ENCODE measurements at places on chromosomes 16 and 17.
A peak's percentile ranks its signal among the peaks of the same experiment; 100 is the strongest.

DNA sequence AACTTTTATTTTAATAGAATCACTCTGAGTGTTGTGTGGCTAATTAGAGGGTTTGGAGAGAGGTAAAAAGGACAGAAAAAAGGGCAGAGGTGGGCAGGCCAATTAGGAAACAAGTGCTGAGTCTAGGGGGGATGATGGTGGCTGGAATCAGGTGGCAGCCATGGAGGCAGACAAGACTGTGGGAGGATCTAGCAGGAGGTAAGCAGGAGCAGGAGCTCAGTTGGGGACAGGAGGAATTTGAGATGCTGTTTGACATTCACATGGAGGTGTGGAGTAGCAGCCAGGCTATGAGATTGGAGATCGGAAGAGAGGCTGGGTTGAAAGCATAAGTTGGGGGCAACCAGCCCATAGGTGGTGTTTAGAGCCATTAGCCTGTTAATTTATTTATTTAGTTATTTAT lies 3.7 kb upstream of the MT4 start:
- no peak for DNase-seq

DNA sequence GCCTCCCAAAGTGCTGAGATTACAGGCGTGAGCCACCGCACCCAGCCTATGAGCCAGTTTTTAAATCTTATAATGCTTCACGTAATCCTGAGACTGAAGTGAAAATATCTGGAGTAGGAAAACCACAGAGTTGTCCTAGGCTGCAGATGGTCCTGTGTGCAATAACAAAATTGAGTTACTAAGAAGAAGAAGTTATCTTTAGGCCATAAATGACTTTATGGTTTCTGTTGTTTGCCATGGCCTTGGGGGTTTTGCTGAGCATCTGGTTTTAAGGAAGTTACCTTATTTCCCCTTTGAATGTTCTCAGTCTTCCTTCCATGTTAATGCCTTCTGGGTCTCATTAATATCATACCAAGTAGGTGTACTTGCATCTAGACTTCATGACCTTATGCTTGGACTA lies 16.5 kb downstream of the NMT1 start:
- no peak for DNase-seq

DNA sequence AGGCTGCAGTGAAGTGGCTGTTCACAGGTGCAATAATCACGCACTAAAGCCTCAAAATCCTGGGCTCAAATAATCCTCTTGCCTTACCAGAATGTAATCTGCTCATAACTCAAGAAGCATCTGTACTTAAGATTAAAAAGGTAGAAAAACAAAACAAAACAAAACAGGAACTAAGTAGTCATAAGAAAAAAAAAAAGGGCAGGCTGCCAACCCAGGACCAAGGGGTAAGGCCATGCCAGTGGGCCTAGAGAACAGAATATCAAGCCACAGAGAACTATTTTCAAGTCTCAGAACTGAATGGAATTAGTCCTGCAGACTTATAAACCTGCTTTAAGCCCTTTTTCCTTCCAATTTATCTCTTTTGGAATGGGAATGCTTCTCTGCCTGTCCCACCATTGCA lies 64.8 kb upstream of the TBC1D3K start:
- no peak for DNase-seq

GRCh38 chr17:49691086-49691676 lies 13.3 kb upstream of the SPOP start:
- no peak for DNase-seq

- DNase-seq = no peak
Observed at GRCh38 chr17:60134396-60135150, 15.2 kb upstream of the CA4 start.

GRCh38 chr16:67396159-67397035 lies 3.1 kb upstream of the TPPP3 start:
- peak; percentile 75 for DNase-seq

GRCh38 chr17:74403512-74404137 lies 28.3 kb upstream of the GPRC5C start:
- no peak for DNase-seq

- DNase-seq = no peak
Observed at GRCh38 chr16:79195938-79196337, 404.6 kb downstream of the MAF start.

- no peak for DNase-seq
Observed at GRCh38 chr17:40561871-40562611, 3.2 kb downstream of the CCR7 start.

DNA sequence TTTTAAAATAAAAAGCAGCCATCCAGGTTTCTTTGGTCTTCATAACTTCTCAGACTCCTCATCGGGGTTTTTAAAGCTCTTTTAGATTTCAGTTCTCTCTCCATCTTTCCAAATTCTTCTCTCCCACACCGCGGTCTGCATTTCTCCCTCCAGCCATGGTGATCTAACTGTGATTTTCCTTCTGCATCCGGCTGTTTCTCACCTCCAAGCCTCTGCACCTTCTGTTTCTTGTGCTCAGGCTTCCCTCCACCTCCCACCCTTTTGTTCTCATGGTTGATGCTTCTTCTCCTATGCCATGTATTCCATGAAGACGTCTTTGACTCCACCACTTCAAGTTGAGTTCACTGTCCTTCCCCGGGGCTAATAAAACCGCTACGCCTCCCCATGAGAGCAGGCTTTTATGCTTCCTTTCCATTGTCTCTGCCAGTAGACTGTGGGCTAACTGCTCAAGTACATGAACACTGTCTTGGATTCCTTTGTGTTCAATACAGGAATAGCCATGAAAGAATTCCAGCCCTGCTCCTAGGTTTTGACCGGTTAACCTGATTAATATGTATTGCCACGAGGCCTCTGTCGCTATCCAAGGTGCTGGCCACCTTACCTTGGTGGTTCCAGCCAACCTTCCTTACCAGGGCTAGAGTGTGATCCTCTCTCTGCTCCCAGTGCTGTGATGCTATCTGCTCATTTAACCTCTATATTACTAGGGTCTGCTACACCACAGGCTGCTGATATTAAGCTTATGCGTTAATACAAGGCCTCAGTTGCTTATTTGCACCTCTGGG lies 625.1 kb downstream of the HS3ST4 start:
- DNase-seq = no peak

GRCh38 chr17:42457107-42457792 lies 1.4 kb upstream of the ATP6V0A1 start:
- no peak for DNase-seq

- DNase-seq = peak; percentile 42
Observed at GRCh38 chr17:51764387-51764971, 394.0 kb downstream of the CA10 start.

DNA sequence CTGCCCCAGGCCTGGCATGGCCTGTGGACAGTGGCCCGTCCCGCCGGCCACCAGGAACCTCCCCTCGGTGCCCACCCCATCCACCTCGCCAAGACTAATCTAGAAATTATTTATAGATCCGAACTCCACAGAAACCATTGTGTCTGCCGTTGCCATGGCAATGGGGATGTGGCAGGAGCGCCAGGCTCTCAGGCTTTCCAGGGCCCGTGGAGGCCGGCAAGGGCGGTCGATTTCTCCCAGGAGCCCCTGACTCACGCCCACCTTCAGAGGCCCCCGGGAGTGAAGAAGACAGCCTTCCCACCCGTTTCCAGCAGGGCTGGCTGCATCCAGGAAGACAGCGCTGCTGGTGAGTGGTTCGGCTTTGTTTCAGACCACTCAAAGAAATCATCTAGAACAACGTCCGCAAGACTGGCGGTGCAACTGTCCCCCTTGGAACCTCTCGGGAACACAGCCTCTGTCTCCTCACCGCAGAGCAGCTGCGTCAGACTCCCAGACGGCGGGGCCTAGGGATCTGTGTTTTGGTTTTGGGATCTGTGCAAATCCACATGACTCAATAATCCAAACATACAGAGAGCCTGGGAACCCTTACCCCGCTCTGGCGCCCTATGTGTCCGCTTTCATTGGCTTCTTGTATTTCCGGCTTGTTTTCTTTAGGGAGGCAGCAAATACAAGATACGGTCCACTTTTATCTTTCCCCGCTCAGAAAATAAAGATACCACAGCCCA lies 48.5 kb upstream of the ZCCHC14 start:
- DNase-seq = no peak

- no peak for DNase-seq
Observed at GRCh38 chr17:74763565-74764387, 12.4 kb downstream of the NAT9 start.

- DNase-seq = no peak
Observed at GRCh38 chr17:8311131-8311790, 1.2 kb downstream of the ARHGEF15 start.

DNA sequence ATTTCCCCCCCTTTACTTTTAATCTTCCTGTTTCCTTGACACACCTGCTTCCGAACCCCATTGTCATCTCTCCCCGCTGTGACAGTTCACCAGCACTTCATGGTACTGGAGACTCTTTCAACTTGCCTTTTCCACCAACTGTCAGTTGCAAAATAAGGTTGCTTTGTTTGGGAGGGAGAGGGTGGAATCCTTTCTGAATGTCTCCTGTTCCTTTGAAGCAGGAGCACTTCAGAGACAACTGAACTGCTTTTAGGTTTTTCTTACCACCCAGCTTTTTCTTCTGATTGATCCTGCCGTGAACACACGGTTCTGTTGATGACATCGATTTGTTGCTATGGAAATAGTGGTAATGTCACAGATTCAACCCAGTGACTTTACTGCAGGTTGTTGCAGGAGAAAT lies 42.0 kb downstream of the RPA1 start:
- no peak for DNase-seq

- DNase-seq = no peak
Observed at GRCh38 chr16:72895951-72896350, 152.0 kb downstream of the ZFHX3 start.

- DNase-seq = peak; percentile 25
Observed at GRCh38 chr16:23508589-23509440, 1.5 kb downstream of the GGA2 start.

GRCh38 chr16:23608194-23608593 lies 12.1 kb upstream of the NDUFAB1 start:
- DNase-seq = no peak

DNA sequence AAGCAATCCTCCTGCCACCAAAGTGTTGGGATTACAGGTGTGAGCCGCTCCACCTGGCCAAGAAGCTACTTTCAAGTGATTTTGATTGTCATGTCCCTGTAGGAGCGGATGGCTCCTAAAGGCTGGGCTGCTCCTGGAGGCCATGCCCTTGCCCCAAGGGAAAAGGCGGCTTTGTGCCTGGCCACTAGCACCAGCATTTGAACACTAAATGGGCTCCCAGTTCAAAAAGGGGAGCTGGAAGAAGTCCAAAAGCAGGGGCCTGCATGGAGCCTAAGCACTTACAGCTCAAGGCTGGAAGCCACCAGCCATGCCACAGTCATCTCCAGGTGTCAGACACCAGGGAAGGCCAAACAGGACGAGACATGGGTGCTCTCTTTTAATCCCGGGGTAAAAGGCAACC lies 26.8 kb downstream of the SPHK1 start:
- DNase-seq = no peak

DNA sequence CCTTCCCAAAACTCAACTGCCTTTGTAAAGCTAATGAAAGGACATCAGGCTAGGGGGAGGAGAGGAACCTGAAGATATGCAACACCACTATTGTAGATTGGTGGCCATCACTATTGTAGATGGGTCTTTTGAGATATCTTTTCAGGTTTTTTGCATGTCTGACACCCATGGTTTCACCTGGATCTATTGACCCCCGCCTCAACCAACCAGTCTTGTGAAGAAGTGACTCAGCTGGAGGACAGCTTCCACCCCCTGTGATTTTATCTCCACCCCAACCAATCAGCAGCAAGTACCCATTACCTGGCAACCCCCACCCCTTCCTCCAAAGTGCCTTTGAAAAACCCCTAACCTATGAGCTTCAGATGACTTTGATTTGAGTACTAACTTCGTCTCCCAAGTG lies 382.6 kb upstream of the GOT2 start:
- DNase-seq = no peak

GRCh38 chr17:78284146-78284545 lies 52.7 kb downstream of the TMEM235 start:
- no peak for DNase-seq

GRCh38 chr16:66895999-66896398 lies 15.7 kb downstream of the PDP2 start:
- no peak for DNase-seq

- DNase-seq = no peak
Observed at GRCh38 chr17:68489919-68490318, 22.3 kb upstream of the PRKAR1A start.

GRCh38 chr17:48045316-48046001 lies 2.7 kb upstream of the NFE2L1 start:
- no peak for DNase-seq

DNA sequence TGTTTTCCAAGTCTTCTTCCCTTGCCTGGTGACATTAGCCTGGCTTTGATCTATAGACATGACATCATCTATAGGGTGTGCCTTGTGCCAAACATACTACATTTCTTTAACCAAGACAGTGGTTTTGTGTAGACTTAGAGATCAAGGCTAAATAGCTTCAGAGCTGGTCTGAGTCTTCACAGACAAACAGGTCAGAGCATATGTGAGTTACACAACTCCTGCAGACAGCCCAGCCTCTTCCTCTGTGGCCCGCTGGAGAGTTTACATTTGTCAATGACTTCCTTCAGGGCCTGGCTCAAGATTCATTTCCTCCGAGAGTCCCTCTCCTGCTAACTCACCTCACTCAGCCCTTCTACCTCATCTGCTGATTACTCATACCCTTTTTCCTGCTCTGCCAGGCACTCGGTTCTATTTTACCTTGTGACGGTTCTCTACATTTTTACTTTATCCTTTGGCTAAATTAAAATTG lies 73.1 kb upstream of the TANC2 start:
- DNase-seq = no peak

DNA sequence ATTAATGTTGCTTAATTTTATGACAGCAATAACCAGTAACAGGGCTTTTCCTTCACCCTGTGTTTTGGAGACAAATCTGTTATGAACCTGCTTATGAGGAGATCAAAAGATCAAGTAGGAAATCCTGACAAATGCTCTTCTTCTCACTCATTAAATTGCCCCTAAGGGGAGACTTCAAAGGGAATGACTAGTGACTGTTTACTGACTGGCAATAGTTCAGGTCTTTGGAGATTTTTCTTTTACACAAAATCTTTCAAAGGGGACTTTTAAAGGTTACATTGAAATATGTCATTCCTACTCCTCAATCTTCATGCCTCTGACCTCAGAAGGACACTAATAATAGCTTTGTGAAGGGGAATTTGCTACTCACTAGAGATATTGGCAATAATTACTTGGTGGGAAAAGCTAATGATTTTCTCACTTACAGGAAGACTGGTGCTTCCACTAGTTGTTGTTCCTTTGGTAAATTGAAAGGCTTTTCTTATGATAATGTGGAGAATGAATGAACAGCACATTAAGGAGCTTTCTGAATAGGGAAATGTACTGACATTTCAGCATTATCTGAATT lies 292.9 kb upstream of the CA10 start:
- no peak for DNase-seq

- DNase-seq = no peak
Observed at GRCh38 chr16:51106535-51106934, 44.5 kb downstream of the SALL1 start.

- DNase-seq = no peak
Observed at GRCh38 chr16:52056259-52056658, 490.7 kb downstream of the TOX3 start.

GRCh38 chr16:30775131-30775391 lies 11.9 kb downstream of the ZNF629 start:
- DNase-seq = no peak

GRCh38 chr16:74575807-74576643 lies 30.9 kb downstream of the GLG1 start:
- no peak for DNase-seq

Data from DMS 273 treated with DMSO at 0.1 percent for 48 hours (cell line).